ENCODE measurements at places on chromosomes 4 and X. TPM values are rescaled to one million over a fixed set of nuclear protein-coding genes. Genes with fewer than 3 reads are reported as not detected.

The UGT2B17 gene
- total RNA-seq = 0.98 TPM

The ARAP2 gene
- 21.3 TPM for total RNA-seq

The CLDN34 gene
- total RNA-seq = not detected

The MTMR8 gene
- 0.96 TPM for total RNA-seq

The NPNT gene
- total RNA-seq = 1.4 TPM

The H2AZ1 gene
- 166 TPM for total RNA-seq

The SGMS2 gene
- total RNA-seq = 56.3 TPM

The GLRA2 gene
- total RNA-seq = not detected

The NHSL2 gene
- total RNA-seq = 5.8 TPM

The GAGE12F gene
- total RNA-seq = not detected

The GRIPAP1 gene
- total RNA-seq = 34.1 TPM

The PNMA5 gene
- not detected for total RNA-seq

The KIT gene
- total RNA-seq = 23.2 TPM

- DNase-seq = no peak
These were observed 542.8 kb downstream of the GRXCR1 start for GRCh38 chr4:43435291-43435690.

DNA sequence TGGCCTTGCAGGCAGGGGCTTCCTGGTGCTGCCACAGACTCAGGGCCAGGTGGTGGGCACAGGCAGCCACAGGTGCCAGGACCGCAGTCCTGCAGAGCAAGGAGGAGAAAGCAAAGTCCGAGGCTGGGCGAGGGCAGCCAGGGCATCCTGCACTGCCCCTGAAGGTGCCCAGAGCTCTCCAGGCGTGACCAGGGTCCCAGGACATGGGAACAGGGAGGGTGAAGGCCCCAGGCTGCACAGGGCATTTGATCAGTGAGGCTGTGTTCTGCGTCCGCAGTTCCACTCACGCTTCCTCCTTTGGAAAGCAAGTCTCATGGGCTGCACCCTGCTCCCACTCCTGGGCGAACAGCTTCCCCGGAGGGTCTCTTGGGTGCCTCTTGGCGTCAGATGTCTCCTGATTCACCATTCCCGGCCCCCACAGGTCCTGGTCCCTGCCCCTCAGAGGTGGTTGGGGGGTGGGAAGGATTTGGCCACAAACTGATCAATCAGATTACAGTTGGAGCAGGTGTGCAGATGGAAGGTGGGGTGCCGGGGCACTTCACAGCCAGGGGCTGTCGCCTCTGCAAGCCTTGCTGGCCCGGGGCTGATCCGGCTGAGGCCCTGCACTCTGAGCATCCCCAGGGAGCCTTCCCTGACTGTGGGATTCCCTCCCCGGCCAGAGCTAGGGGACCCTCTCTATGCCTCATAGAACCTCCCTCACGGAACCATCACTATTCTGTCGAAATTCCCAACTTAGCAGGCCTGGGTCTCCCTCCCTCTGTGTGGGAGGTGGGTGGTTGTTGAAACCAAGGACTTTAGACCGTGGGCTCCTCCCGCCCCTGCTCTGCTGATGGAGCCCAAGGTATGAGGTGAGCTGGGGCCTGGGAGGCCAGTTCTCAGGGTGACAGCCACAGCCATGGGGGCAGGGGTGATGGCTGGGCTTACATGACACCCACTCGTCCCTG is 3.3 kb downstream of the SH3TC1 start:
- DNase-seq = no peak

DNA sequence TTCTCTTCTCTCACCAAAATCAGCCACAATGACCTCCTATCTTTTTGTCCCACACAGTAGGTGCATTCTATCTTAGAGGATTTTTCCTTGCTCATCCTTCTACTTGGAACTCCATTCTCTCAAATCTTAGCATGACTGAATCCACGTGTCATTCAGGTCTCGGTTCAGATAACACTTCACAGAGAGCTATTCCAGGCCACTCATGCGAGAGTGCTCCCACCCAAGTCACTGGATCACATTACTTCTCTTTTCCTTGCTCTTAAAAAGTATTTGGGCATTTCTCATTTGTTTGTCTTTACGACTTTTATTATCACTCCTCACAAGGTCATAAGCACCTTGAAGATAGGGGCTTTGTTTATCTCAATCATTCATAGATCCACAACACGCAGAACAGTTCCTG is 647.5 kb upstream of the TENM3 start:
- no peak for DNase-seq

- no peak for DNase-seq
These were observed 932.1 kb upstream of the SLIT2 start for GRCh38 chr4:19319607-19320006.

DNA sequence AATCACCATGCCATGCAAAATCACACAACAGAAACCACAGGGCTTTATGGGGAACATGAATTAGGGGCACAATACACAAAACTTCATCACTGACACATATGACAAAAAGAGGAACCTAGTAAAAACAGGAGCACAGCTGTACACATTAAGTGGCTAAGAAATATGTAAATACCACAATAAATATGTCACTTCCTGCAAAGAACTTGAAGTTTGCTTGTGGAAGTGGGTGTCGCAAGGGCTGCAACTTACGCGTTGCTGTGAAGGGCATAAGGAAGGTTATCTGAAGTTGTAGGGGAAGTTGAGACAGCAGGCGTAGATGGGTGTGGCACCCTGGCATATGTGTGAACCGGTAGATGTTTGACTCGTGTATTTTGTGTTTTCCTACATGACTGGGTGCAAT is 42.4 kb downstream of the CLCN4 start:
- no peak for DNase-seq

- no peak for DNase-seq
These were observed 51.7 kb upstream of the MCF2 start for GRCh38 chrX:139759637-139760036.

DNA sequence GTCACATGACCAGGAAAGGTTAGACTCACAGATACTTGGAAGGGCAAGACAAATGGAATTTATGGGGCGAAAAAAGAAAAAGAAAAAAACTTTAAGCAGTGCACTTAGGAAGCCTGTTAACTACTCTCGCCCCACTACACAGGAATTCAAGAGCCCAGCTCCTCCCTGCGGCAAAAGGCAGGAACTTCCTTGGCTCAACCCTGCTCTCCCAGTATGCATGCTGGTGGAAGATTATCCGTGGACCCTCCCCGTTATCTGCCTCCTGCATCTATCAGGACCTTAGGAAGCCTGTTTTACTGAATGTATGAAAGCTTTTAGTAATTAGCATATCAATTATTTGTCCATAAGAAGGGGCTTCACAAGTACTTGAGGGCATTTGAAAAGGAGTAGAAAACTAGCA is 40.1 kb upstream of the RPA4 start:
- no peak for DNase-seq

DNA sequence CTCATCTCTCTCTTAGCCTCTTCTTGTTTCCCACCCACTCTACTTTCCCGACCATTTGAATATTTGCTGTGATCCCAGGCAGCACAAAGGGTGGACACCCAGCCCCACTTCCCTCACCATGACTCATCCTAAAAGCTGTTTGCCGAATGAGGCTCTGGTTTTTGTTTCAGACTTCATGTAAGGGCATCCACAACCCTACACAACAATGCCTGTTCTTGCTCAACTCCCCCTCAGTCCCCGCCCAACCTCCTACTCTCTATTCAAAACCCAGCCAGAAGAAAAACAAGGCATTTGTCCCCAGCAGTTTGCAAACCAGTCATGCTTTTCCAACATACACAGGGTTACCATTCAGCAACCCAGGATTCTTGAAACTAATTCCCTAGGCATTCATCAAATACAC is 516.5 kb upstream of the CNKSR2 start:
- no peak for DNase-seq

- no peak for DNase-seq
These were observed 1121.2 kb downstream of the RAPGEF2 start for GRCh38 chr4:160224049-160224448.

GRCh38 chr4:24686866-24687692 is 102.7 kb upstream of the DHX15 start:
- no peak for DNase-seq

DNA sequence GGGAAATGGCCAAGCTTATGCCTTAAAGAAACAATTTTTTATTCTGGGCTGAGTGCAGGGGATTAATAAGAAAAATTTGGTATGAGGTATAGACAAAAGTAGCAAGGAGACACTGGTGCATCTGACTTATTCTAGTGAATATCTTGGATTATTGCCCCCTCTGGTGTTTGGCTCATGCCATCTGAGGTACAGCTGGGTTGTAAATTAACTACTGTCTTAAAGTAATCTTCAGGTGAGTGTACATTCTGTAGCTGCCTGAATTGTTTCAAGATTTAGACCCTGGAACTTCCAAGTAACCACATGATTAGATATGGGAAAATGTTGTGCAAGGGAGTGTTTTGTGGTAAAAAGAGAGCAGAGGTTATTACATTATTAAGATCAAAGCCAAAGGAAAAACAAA is 988.7 kb downstream of the FAM133A start:
- DNase-seq = no peak

DNA sequence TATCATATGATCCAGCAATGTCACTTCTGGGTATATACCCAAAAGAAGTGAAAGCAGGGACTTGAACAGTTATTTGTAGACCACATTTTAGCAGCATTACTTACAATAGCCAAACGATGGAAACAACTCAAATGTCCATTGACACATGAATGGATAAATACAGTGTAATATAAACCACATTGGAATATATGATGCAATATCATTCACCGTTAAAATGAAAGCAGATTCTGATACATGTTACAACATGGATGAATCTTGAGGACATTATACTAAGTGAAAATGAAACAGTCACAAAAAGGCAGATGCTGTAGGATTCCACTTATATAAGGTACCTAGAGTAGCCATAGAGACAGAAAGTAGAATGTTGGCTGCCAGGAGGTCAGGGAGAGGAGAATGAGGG is 130.5 kb upstream of the SMAD1 start:
- no peak for DNase-seq

- no peak for DNase-seq
These were observed 63.2 kb upstream of the GUCY1A1 start for GRCh38 chr4:155603360-155603891.

- DNase-seq = no peak
These were observed 5.1 kb upstream of the CENPC start for GRCh38 chr4:67550451-67550850.

DNA sequence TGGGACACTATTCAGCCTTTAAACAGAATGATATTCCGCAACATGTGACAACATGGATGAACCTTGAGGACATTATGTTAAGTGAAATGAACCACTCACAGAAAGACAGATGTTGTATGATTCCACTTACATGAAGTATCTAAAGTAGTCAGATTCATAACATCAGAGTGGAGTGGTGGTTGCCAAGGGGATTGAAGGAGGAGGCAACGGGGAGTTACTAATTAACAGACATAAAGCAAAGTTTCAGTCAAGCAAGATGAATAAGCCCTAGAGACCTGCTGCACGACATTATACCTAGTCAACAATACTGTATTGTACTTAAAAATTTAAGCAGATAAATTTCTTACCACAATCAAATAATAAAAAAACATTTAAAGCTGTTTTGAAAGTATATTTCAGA is 105.0 kb upstream of the NR0B1 start:
- no peak for DNase-seq

GRCh38 chr4:72408568-72408967 is 160.5 kb downstream of the ADAMTS3 start:
- no peak for DNase-seq

DNA sequence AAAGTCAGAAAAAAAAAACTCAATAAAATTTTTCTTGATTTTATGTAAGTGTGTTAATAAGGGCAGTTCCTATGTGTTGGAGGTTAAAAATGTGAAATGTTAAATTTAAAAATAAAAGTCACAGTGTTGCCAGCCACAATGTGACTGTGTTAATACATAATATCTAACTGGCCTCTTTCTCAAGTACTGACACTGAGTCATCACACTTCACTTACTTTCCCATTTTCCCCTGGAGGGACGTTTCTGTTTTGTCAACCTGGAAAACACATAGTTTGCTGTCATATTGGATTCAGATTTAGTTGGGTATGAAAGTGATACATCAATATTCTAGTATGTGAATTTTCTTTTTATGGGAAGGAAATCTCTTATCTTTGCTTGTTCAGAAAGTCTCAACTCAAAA is 46.4 kb downstream of the ARHGEF38 start:
- DNase-seq = no peak

DNA sequence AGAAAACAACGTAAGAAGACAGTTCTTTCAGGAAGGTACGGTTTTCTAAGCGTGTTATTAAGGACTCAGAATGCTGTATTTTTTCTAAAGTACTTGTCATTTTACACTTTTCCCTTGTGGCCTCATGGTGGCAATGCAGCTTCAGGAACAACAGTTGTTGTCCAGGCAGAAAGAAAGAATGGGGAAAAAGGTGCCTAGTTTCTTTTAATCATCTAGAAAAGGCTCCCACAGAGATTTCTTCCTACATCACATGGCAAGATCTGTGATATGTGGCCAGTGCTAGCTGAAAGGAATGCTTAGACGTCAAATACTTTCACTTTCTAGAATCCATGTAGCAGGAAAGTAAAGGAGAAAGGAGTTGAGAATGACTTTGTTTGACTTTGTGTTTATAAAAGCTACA is 49.0 kb upstream of the TRAM1L1 start:
- DNase-seq = no peak

- no peak for DNase-seq
These were observed 593.0 kb upstream of the TENM3 start for GRCh38 chr4:181650033-181650825.

DNA sequence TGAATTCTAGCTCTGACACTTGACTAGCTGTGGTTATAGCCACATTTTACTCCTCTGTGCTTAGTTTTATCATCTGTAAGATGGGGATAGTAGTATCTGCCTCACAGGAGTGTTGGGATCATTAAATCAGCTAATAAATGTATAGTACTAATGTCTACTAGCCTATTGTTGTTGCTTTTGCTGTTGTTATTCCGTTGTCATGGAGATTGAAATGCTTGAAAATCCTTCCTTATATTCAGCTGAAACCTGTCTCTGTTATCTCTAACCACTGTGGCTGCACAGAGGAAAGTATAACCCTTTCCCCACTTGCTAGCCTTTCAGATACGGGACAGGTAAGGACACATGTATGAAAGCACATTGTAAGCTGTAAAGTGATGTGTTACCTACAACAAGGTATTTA is 33.9 kb downstream of the CLCN5 start:
- no peak for DNase-seq

DNA sequence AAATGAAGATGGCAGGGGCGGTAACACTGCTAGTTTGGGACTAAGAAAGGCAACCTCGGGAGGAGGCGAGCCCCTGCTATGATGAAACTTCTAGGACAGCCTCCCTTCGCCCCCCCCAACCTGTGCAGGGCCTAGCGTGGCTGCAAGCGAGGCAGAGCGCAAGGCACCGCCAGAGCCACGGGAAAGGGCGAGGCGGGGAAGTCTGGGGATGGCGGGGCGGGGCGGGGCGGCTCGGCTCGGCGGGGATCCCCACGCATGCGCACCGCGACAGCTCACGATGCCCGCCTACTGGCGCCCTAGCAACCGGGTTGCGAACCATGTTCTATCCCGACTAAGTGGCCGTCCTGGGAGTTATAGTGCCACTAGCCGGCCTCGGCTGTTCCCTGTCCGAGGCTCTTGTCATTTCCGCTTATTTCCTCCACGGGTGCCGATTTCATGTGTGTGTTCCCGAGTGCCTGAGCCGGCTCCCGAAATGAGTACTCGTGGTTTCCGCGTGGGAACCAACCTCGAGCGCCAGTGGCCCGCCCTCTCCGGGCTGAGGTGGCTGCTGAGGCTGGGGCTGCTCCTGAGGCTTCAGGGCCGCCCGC is 28.7 kb upstream of the RBMX start:
- peak; percentile 69 for DNase-seq

GRCh38 chrX:108131471-108131870 is 39.9 kb downstream of the ATG4A start:
- no peak for DNase-seq

- no peak for DNase-seq
These were observed 7.9 kb downstream of the MAGEB18 start for GRCh38 chrX:26146024-26146423.
